Activated T-helper 2 cell treated with anti-CD3 and anti-CD28 coated beads, Interferon-gamma antibody, Interleukin-2, Interleukin-4, amounts not matched to agents 10 μg/mL and 5 μg/mL and 100 μg/mL, durations not matched to agents 14 hours and 24 hours and 36 hours (primary cell): ENCODE measurements at places on chromosomes 13 and 19. TPM values are rescaled to one million over a fixed set of nuclear protein-coding genes. Genes with fewer than 3 reads are reported as not detected.

DNA sequence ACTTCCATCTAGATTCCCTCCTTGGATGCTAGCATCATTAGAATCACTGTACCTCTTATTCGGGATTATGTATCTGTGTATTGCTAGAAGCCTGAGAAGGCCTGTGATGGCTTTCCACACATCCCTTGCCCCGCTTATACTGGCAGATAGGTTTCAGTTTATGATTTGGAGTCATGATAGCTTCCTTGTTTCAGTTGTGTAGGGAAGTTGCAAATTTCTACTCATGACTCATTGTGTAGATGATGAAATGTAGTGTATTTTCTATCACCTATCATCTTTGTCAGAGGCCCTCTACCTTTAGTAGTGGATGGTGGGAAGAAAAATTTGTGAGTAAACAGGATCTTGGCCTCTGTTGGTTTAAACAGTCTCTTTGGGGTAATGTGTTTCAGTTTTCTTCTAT, 165.2 kb downstream of the GGACT start:
- H3K27ac ChIP-seq = peak overlapping the region; percentile 58
- no peak overlapping the region for H3K4me3 ChIP-seq
- H3K4me1 ChIP-seq = peaks cover 8% of the 10 kb centered on the region
- peaks cover 10% of the 10 kb centered on the region for H3K36me3 ChIP-seq
- DNase-seq = no peak

- H3K4me1 ChIP-seq = peaks cover 28% of the 10 kb centered on the region
- no peak for DNase-seq
- peak overlapping the region; percentile 88 for H3K4me3 ChIP-seq
- H3K27ac ChIP-seq = peak overlapping the region; percentile 94
These were observed 2.9 kb upstream of the HOOK2 start for GRCh38 chr19:12778017-12778904.

- no peaks in the 10 kb centered on the region for H3K4me1 ChIP-seq
- no peak overlapping the region for H3K27ac ChIP-seq
- no peaks in the 10 kb centered on the region for H3K27me3 ChIP-seq
- no peak overlapping the region for H3K4me3 ChIP-seq
These were observed 522.3 kb upstream of the NBEA start for GRCh38 chr13:34419755-34420154.

Gene SIGLEC12
- 4.5 and 4.6 TPM in 2 replicates for total RNA-seq

Gene ACTMAP
- total RNA-seq = 13.2 and 14.2 TPM in 2 replicates

Gene PCSK4
- total RNA-seq = 2.1 and 2.6 TPM in 2 replicates
